ENCODE measurements at places on chromosomes 3 and 15.

GRCh38 chr3:98777286-98777685 is 14.1 kb downstream of the ST3GAL6 start:
- no peak for DNase-seq

- DNase-seq, result no peak
Observed at GRCh38 chr3:162376761-162377160, 880.2 kb downstream of the OTOL1 start.

DNA sequence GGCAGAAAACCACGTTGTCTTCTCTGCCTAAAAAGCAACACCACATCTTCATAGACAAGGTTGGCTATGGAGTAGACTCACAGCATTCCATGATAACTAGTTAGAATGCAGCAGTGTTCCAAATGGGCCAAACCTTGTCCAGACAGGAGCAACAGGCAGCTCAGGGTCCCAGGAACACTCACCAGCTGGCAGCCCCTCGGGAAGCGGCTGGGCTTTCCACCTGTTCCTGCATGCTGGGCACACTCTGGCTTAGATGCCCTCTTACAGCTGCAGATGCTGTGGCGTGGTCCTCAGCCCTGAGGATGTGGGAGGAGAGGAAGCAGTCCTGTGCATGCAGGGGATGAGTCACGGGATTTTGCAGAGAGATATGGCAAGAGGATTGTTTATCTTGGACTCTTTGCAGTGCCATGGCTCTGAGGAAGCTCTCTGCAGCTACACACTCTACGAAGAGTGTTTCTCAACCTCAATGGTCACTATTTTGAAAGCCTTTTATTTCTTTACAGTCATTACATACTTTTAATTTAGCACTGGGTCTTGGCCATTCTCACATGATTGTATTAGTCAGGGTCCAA is 11.3 kb downstream of the NRROS start:
- no peak for DNase-seq

- no peak for DNase-seq
Observed at GRCh38 chr3:58356054-58356453, 23.4 kb downstream of the PXK start.

DNA sequence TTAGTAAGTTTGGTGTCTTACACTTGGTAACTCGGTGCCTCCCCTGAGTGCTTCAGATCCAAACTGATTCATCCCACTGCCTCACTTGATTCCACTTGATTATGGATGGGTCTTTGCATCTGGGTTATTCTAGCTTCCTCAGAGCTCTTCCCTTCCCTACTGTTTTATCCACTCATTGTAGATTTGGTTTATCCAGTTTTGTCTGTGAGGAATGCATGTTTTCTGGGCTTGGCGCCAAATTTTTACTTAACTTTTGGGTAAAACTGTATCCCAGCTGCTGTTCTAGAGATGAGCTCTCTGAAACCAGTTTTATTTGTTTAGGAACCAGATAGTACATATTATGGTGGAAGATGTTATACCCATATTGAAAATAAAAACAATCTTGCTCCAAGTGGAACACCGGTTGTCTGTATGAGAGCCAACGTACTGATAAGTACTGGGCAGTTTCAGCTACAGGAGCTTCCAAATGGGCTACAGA is 20.9 kb downstream of the RAD54L2 start:
- peak; percentile 73 for DNase-seq

DNA sequence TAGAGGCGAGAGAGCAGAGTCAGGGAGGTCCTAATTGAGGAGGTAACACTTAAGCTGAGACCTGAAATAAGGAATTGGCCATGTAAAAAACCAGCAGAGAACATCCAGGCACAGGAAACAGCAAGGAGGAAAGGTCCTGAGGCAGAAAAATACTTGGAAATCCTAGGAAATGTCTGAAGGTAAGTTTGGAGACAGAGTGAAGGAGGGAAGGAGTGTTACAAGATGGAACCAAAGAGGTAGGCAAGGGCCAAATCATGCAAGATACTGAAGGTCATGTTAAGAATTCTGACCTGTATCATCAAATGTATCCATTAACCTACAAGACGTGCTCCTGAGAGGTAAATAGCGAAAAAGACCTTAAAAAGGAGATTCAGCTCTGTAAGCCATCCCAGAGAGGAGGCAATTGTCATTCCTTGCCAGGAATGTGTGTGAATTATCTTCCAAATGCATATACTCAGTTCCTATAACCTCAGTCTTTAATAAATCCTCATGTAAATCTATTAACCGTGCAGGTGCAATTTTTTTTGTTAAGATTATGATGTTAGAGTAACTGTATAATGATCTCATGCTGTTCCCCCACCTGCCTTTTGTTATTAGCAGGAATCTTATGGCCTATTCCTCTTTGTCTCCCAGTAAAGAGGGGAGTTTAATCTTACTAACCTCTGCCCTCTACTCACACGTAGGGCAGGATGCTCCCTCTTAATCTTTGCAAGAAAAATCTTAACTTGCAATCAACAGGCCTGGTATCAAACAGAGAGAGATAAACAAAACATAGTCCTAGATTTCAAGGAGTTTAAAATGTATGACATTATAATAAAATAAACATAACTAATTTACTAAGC is 166.9 kb downstream of the ULK4 start:
- no peak for DNase-seq

DNA sequence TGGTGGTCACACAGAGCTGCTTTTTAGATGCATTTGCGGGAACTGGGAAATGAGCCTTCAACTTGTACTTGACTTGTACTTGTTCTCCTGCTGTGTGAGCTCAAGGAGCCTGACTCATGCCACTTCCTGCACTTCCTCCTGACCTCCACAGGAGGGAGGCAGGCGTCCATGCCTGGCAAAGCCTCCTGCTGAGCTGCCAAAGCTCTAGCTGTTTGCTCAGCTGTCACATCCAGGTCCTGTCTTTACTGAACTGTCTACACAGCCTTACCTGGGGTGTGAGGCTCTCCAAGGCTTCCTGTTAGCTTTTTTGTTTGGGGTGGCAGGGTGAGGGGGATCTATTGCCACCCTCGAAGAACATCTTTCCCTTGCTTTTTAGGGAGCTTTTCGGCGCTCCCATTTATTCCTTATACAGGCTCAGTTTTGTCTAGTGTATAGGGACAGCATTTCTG is 6.4 kb downstream of the THPO start:
- DNase-seq, result peak; percentile 89

GRCh38 chr3:66428733-66429132 is 72.1 kb downstream of the LRIG1 start:
- DNase-seq, result peak; percentile 65

- DNase-seq, result no peak
Observed at GRCh38 chr15:87728998-87729397, 527.5 kb downstream of the NTRK3 start.

DNA sequence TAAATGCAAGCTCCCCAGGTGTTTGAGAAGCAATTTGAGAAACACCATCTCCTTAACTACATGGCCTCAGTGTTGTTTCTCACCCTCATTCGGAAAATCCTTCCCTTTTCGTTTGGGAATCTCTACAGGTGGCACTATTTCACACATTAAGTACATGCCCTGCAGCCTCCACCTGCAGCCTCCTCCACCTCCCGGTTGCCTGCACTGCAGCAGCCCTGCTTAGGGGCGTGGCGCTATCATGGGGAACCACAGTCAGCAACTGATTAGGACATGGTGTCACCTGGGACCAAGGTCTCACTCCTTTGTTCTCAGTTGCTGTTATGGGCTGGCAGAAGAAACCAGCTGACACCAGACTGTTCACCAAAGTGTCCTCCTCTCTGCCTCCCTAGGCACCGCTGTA is 11.7 kb upstream of the ZNF774 start:
- DNase-seq, result no peak

DNA sequence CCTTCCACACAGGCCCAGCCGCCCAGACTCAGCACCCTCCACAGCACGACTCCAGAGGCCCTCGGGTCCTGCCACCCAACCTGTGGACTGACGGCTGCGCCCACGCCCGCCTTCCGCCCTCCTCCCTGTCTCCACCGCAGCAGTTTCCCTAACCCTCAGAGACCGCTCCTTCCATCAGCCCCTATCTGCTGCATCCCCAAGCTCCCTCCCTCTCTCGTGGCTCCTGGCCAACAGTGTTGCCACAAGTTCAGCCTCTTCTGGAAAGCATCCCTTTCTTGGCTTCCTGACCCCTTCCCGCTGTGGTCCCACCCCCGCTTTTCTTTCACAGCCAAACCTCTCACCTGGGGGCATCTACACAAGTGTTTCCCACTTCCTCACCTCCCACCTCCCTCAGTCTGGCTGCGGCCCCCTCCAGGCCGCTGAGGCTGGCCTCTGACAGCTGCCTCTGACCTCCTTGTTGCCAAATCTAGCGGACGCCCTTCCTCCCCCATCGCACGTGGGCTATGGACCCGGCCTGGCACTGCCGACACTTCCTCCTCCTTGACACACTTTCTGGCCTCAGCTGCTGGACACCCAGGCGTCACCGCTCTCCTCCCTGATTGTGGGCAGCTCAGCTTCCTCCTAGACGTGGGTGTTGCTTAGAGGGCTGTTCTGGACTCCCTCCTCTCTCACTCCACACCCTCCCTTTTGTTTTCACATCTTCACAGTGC is 168.8 kb upstream of the TLE3 start:
- peak; percentile 56 for DNase-seq

- no peak for DNase-seq
Observed at GRCh38 chr3:197858133-197858532, 67.1 kb downstream of the LRCH3 start.

DNA sequence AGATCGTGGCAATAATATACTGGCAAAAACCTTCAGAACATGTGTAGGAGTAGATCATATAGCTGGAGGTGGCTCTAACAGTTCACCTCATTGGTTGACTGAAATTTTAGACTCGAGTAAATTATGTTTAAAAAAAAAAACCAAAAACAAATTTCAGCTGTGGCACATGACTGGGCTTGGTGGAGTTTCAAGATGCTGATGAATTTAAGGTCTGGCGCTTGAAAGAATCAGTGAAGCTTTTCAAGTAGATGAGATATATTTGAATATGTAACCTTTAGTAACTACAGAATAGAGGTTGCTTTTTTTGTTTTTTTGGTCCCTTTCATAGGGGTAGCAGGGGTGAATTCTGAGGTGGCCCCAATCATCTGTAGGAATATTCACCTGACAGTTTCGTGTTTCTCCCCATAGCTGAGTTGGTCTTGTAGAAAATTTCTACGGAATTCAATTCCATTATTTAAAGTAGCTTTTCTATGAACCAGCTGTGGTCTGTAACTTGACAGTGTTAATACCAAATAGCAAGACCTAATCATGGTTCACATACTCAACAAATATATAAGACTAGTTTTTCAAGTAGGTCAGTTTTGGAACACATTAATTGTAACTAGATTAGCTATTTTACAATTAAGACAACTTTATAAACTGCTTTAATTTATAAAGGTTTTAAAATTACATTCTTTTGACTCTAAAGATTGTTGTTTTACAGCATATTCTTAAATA is 65.6 kb downstream of the MAP4 start:
- peak; percentile 12 for DNase-seq

DNA sequence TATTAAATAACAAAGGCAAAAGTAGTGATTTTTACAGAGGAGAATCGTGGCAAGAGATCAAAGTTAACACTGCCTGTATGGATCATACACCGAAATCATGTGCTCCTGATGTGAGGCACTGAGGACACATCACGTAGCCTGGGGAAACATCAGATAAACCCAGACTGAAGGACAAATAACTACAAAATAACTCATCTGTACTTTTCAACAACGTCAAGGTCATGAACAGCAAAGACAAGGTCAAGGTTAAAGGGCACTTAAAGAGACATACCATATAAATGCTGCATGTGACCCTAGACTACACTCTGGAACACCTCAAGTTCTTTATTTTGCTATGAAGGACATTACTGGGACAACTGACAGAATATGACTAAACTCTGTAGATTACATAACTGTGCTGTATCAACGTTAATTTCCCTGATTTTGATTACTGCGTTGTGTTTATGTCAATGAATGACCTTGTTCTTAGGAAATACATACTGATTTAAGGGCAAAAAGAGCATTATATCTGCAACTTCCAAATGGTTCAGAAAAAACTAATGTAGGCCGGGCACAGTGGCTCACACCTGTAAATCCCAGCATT is 48.1 kb downstream of the CHSY1 start:
- no peak for DNase-seq

- DNase-seq, result no peak
Observed at GRCh38 chr15:52284164-52284563, 11.4 kb downstream of the MYO5C start.

DNA sequence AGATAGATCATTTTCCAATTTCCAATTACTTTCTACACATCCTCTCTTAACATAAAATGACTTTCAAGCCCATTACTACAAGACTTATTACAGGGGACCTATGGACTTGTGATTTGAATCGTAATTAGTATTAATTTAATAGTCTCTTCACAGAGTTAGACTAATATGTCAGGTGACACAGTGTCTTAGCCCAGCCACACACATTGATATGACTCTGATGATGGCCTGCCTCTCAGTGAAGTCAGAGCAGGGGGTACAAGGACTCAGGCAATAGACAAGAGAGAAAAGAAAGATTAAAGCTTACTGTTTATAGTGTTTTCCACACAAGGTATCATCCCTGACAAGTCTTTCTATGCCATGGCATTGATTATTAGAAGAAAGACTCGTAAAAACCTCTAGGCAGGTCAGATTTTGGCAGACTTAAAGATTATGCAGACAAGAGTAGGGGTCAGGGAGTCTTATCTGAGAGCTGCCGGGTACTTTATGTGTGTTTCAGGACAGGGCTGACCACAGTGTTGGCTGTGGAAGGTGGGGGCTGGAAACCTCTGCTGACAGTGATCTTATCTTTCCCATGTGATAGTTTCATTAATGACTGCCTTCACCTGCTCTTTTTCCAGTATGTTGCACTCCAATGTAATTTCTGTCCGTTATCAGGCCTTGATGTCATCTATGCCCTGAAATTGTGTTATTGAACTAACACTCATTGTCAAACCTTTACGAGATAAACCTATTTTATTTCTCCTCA is 50.1 kb downstream of the B3GALNT1 start:
- no peak for DNase-seq

GRCh38 chr3:38521391-38521987 is 25.3 kb downstream of the EXOG start:
- peak; percentile 61 for DNase-seq

DNA sequence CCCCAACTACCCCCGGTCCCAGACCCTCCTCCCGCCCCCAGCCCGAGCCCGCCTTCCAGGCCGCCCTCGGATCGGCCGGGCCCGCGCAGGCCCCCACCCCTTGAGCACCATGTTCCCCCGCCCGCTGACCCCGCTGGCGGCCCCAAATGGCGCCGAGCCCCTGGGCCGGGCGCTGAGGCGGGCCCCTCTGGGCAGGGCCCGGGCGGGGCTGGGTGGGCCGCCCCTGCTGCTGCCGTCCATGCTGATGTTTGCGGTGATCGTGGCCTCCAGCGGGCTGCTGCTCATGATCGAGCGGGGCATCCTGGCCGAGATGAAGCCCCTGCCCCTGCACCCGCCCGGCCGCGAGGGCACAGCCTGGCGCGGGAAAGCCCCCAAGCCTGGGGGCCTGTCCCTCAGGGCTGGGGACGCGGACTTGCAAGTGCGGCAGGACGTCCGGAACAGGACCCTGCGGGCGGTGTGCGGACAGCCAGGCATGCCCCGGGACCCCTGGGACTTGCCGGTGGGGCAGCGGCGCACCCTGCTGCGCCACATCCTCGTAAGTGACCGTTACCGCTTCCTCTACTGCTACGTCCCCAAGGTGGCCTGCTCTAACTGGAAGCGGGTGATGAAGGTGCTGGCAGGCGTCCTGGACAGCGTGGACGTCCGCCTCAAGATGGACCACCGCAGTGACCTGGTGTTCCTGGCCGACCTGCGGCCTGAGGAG is 472 bp downstream of the CHST14 start:
- DNase-seq, result peak; percentile 54

Measured in hindlimb muscle (tissue), 1 donor.